ENCODE measurements at places on chromosomes 3 and 15.
A peak's percentile ranks its signal among the peaks of the same experiment; 100 is the strongest.

DNA sequence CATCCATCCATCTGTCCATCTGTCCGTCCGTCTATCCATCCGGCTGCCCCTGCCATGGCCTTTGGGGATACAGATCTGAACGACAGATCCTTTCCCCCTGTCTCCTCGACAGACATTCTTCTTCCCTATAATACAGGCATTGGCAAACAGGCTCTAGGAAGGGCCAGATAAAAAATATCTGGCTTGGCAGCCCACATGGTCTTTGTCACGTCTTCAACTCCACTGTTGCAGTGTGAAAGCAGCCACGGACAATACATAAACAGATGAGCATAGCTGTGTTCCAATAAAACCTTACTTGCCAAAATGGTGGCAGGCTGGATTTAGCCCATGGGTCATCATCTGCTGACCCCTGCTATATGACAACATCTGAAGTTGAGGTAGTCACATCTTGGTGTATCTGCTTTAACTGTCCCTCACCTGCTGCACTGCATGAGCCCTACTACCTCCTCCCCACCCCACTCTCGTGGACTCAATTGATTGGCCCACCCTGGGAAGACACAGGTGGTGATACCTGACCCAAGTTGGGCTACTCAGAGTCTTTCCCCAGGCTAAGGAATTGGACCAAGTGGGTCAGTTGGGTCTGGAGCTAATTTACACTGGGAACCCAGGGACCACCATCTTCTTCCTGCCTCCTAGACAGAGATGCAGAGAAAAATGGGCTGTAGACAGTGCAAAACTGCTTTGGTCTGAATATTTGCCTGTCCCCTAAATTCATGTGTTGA is 128.4 kb upstream of the SMAD3 start:
- no peak for DNase-seq

GRCh38 chr3:11452312-11452711 is 180.1 kb downstream of the ATG7 start:
- DNase-seq, result no peak

- no peak for DNase-seq
These were observed 204.8 kb upstream of the SLC2A2 start for GRCh38 chr3:171231361-171231760.

GRCh38 chr15:48250640-48251076 is 44.6 kb downstream of the SLC12A1 start:
- DNase-seq, result peak; percentile 61

DNA sequence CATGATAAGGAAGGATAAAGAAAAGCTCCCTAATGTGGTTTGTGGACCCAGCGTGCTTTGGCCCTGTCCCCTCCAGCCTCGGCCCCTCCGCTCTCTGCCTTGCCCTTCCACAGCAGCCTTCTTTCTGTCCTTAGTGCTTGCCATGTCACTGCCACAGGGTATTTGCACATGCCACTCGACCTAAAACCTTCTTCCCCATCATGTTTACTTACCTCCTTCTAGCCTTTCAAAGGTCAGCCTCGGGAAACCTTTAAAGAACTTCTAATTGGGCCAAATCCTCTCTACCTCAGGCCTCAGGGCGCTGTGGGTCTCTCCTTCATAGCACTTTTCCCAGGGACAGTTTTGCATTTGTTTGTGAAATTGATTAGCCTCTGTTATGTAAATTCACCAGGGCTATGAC is 73.0 kb downstream of the SCN11A start:
- DNase-seq, result no peak

- no peak for DNase-seq
These were observed 3.7 kb downstream of the KPNA1 start for GRCh38 chr3:122510878-122511535.

DNA sequence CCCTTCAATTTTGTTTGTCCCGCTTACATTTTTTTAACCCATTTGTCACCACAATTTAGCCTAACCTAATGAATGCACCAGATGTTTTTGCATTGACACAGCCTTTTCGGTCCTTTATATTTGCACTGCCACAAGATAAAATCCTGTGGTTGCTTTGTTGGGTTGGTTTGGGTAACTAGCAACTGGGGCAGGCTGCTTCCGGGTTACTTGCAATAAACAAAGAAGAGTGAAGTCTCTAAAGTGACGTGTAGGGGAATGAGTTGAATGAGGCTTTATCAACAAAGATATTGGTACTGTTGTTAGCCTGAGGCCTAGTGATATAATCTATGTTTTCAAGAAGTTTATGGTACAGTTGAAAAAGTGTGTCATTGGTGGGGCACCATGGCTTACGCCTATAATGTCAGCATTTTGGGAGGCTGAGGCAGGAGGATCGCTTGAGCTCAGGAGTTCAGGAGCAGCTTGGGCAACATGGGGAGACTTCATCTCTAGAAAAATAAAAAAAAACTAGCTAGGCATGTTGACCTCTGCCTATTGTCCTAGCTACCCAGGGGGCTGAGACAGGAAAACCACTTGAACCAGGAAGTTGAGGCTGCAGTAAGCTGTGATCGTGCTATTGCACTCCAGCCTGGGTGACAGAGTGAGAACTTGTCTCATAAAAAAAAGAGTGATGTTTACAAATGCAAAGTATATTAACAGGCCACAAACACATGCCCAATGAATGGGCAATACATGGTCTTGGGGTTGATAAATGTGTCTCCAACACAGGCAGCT is 121.8 kb downstream of the OXSM start:
- DNase-seq, result no peak

GRCh38 chr15:92053753-92054316 is 200.3 kb downstream of the SLCO3A1 start:
- DNase-seq, result no peak

GRCh38 chr15:94228611-94229010 is 2.8 kb upstream of the MCTP2 start:
- DNase-seq, result no peak

- DNase-seq, result peak; percentile 92
These were observed 144.7 kb upstream of the ABHD17C start for GRCh38 chr15:80550219-80550907.

DNA sequence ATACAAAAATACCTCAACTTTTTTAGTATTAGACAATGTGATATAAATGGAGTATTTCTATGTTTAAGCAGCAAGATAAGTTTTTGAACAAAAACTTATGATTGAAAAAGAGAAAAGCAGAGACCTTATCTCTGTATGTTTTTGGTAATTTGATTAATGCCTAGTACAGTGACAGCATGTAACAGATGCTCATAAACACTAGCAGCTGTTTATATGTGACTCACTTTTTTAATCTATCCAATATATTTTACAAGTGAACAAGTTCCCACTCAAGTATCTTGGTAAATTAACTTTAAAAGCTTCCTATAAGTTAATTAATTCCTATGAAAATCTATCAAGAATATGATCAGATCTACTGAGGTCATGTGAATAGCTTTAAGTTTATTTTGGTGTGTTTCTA is 55.1 kb downstream of the NGLY1 start:
- no peak for DNase-seq

Measured in muscle of back (tissue), 13 donors.